ENCODE measurements at places on chromosomes 13 and 19.

- no peak for DNase-seq
These were observed 53.9 kb downstream of the TM9SF2 start for GRCh38 chr13:99555149-99555548.

GRCh38 chr19:16650821-16651220 lies 9.1 kb downstream of the SMIM7 start:
- DNase-seq = no peak

GRCh38 chr19:7191946-7192691 lies 102.1 kb downstream of the INSR start:
- DNase-seq = no peak

DNA sequence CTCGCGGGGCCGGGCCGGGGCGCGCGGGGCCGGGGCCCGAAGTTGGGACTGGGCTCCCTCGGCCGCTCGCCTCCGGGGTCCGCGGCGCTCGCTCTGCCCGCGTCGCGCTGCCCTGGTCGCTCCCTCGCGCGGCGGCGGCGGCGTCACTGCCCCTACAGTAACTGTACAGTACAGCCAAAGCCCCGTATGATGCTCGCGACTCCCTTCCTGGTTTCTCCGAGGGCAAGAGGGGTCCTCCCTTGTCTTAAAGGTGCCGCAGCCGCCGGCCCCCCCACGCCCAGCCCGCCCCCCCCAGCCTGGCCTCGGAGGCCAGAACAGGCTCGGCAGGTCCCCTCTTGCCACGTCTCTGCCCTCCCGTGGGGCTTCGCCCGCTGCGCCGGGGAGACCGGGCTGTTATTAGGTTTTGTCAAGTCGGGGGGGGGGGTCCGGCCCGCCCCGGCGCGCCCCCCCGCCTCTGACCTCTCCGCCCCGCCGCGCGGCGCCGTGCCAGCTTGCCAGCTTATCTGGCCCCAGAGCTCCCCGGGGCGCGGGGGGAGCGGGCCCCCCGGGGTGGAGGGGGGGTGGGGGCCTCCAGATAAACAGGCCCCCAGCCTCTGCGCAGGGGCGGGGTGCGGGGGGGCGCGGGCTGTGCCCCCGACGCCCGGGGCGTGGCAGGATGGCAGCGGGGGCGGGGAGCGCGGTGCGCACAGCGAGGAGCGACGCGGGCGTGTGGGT lies at the start of gene ZBTB7A:
TSS of gene ZBTB7A (minus strand) at position 218 of the 714 bp plus-strand sequence. CDS start 11,667 bp downstream, outside the sequence.
- peak; percentile 50 for DNase-seq

- DNase-seq = no peak
These were observed 1175.8 kb upstream of the MIR17HG start for GRCh38 chr13:90171649-90172048.

GRCh38 chr13:37870895-37871550 lies 1.5 kb upstream of the TRPC4 start:
- no peak for DNase-seq

GRCh38 chr13:37141011-37141410 lies 35.5 kb upstream of the CSNK1A1L start:
- no peak for DNase-seq

GRCh38 chr13:73578251-73578875 lies 519.6 kb downstream of the KLF5 start:
- DNase-seq = no peak

GRCh38 chr19:32355309-32355708 lies 9.9 kb downstream of the ZNF507 start:
- DNase-seq = no peak

GRCh38 chr13:95207769-95208366 lies 93.4 kb downstream of the ABCC4 start:
- DNase-seq = no peak

- no peak for DNase-seq
These were observed 1.1 kb downstream of the DACH1 start for GRCh38 chr13:71865874-71866334.

DNA sequence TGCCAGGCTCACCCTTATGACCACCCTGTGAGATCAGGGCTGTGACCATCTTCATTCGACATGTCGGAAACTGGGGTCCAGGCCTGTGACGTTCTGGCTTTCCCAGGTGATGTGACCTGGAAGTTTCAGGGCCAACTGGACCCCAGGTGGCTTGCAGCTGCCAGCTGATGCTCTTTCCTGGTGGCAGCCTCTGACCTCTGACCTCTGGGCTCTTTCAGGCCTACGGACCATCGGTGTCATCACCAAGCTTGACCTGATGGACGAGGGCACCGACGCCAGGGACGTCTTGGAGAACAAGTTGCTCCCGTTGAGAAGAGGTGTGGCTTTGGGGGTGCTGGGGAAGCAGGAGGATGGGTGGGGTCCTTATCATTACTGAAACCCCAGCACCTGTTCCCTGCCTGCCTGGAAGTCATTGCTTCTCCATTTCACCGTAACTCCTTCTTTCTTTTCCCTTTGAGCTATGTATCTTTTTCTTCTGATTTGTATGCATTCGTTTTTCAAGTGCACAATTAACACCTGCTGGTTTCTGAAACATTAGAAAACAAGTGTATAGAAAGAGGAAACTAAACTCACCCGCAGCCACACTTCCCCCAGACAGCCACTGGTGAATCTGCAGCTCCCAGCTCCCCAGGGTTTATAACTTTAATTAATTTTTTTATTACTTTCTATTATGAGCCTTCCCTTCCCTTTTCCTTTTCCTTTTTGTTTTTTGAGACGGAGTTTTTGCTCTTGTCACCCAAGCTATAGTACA lies 58.9 kb downstream of the TMED1 start:
- DNase-seq = no peak

DNA sequence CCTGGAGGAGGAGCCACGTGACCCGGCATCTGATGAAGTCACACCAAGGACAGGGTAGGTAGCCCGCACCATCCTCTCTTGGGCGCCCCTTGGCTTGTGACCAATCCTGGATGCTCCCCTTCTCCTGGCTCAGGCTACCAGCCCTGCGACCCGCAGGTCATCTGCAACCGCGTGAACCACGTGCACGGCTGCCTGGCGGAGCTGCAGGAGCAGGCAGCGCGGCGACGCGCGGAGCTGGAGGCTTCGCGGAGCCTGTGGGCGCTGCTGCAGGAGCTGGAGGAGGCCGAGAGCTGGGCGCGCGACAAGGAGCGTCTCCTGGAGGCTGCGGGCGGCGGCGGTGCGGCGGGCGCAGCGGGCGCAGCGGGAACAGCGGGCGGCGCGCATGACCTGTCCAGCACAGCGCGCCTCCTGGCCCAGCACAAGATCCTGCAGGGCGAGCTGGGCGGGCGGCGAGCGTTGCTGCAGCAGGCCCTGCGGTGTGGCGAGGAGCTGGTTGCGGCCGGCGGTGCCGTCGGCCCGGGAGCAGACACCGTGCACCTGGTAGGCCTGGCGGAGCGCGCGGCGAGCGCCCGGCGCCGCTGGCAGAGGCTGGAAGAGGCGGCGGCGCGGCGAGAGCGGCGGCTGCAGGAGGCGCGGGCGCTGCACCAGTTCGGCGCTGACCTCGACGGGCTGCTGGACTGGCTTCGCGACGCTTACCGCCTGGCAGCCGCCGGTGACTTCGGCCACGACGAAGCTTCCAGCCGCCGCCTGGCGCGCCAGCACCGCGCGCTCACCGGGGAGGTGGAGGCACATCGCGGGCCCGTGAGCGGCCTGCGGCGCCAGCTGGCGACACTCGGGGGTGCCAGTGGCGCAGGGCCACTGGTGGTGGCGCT lies 45.9 kb downstream of the SPTBN4 start:
- DNase-seq = no peak

- DNase-seq = no peak
These were observed 332.1 kb upstream of the DACH1 start for GRCh38 chr13:72198967-72199560.

DNA sequence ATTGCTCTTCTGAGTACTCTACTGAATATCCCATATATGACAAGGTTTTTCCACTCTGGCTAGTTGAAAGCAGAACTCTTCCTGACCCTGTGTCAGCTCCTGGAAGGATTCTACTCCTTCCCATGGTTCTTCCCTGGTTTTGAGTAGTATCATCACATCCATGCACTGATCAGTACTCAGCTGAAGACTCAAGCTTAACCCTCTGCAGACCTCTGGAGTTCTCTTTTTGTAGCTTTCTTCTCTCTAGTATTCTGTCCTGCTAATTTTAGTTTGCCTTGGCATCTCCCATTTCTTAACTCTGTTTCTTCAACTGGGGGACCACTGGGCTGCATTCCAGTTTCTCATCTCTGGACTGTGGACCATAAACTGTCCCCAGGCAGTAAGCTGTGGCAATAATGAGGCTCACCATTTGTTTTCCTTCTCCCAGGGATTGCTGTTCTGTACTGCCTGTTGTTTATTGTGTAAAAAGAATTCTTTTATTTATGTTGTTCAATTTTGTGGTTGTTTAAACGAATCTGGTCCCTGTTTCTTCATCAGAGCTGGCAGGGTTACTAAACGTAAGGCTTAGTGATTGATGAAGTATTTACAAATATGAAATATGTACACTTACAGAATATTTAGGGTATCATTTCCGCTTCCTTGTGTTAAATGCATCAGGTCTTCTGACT lies 19.7 kb downstream of the LPAR6 start:
- DNase-seq = no peak

- no peak for DNase-seq
These were observed 3.2 kb downstream of the LENG9 start for GRCh38 chr19:54460230-54461005.

DNA sequence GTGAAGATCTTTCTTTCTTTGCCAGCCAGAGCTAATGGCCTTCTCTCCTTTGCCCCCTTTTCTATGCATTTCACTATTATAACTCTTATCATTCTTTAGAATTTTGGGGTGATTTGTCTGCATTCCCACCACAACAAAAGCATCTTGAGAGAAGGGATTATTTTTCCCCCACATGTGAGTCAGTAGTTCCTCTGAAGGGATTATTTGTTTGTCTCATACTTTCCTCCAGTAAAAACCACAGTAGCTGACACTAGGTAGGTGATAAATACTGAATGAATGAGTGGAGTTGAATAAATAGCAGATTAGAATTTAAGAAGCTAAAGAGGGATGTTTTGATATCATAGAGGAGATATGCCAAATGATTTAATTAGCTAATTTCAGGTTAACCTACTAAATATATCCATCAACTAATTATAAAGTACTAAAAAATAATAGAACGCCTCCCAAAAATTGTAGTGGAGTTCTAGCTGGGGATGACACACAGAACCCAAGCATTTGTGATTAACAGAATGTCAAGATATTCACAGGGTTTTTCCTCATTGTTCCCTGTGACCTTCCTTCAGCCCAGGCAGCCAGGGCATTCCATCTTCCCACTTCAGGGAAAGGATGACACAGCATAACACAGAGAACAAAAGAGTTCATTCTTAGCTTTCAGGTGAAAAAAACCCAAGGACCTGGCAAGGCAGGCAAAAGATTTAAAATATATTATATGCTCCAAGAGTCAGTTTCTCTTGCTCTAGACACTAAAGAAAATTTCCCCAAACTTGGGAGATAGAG lies 3.5 kb upstream of the TBC1D4 start:
- DNase-seq = no peak

GRCh38 chr13:51623473-51623872 lies 39.2 kb downstream of the WDFY2 start:
- no peak for DNase-seq

DNA sequence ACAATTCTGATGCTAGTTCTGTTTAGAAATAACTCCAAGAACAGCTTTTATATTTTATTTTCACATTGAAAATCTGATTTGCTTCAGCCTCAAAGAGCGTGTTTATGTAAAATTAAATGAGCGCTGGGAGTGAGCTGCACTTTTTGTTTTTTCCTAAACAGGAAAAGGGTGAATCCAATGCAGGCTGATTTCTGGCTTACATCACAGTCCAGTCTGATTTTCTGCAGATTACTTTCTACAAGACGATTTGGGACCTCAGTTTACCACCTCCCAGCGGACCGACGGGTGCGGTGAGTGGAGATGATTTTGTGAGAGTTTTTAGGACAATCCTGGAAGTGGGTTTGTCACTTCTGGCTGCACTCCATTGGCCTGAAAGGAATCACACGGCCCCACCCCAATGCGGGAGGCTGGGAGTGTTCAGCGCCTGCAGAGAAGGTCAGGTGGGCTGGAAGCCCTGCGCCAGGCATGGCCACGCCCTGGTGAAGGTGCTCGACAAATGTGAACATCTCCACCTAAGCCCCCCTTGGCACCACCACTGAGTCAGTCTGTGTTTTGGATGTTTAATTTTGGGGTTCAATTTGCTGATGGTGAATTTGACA lies 90.1 kb downstream of the ANKRD10 start:
- no peak for DNase-seq

DNA sequence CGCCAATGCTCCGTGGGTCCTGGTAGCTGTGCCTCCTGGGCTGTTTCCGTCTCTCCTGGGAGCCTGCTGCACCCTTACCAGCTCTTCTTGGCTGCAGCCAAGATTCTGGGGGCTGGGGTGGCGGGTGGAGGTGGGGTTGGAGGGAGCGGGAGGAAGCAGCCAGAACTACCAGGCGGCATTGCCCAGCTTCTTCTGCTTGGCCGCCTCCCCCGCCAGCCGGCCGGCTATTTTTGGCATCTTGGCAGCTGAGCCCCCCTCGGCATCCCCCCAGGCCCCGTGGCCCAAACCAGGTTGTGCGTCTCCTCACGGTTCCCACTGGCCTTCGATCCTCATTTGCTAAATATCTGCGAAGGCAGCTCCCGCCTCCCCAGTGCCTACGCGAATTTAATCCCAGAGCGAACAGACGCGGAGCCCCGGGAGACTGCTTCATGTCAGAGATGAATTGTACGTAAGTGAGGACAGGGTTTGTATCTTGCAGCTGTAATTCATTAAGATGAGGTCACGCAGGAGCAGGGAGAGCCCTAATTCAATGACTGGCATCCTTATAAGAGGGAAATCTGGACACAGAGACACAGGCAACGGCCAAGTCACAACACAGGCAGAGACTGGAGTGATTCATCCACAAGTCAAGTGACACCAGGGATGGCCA lies 12.8 kb upstream of the PEAK3 start:
- no peak for DNase-seq

DNA sequence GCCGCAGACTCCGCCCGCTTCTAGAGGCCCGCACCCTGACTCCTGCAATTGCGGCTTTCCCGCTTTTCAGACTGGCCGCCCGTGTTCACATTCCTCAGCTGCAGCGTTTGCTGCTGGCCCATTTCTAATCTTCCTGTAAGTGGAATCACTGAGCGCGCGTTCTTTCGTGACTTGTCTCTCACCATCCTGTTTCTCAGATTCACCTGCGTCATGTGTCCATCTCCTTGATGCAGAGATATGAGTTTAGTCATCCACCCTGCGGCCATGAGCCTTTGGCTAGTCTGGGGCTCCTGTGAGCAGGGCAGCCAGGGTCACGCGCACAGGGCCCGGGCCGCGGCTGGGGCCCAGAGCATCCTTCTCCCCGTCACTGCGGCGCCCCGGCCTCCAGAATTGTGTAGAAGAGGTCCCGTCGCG lies 110.0 kb downstream of the CRYL1 start:
- no peak for DNase-seq

- no peak for DNase-seq
These were observed 50.7 kb downstream of the KLF2 start for GRCh38 chr19:16375157-16375935.

GRCh38 chr19:38647966-38648768 lies 718 bp downstream of the ACTN4 start:
- DNase-seq = no peak

- DNase-seq = no peak
These were observed 21.7 kb upstream of the CALM3 start for GRCh38 chr19:46579361-46579879.

- DNase-seq = no peak
These were observed 1.6 kb downstream of the MIDN start for GRCh38 chr19:1249990-1250436.

GRCh38 chr19:19423322-19423721 lies 17.8 kb downstream of the GATAD2A start:
- no peak for DNase-seq

- DNase-seq = no peak
These were observed 3.7 kb downstream of the KCNC3 start for GRCh38 chr19:50325310-50326100.

Measured in KG1 (cell line).